B cell (primary cell): ENCODE measurements at places on chromosomes 5 and 9. TPM values are rescaled to one million over a fixed set of nuclear protein-coding genes. Genes with fewer than 3 reads are reported as not detected.
A peak's percentile ranks its signal among the peaks of the same experiment; 100 is the strongest.

DNA sequence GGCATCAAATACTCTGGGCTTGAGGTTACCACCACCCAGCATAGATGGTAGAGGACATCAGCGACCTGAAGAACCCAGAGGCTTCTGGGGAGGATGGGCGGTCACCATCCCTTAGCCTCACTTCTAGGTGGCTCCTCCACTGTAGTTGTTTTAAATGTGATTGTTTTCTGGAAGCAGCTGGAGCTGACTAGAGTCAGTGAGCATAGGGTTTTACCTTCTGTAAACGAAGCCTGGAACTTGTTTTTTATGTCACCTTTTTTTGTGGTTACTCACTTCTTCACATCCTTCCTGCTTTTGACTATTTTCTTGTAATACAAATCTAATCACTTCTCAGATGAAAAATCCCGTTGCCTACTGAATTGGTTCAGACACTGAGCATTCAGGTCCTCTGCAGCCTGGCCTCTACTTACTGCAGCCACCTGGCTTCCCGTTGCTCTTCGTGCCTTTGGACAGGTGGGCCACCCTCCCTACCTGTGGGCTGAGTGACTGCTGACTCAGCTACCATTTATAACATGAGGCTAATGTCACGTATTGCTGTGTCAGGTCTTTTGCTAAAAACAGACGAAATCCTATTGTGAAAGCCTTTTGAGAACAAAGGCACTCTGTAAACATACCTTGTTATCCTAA, 167.8 kb downstream of the MAN2A1 start:
- no peaks in the 10 kb centered on the region for H3K4me1 ChIP-seq
- no peaks in the 10 kb centered on the region for H3K27me3 ChIP-seq
- no peak for DNase-seq

GRCh38 chr5:156706631-156707030, 143.5 kb upstream of the PPP1R2B start:
- no peaks in the 10 kb centered on the region for H3K4me1 ChIP-seq
- no peaks in the 10 kb centered on the region for H3K36me3 ChIP-seq
- H3K27me3 ChIP-seq: no peaks in the 10 kb centered on the region
- no peak overlapping the region for H3K27ac ChIP-seq

- H3K36me3 ChIP-seq: no peaks in the 10 kb centered on the region
- no peaks in the 10 kb centered on the region for H3K4me1 ChIP-seq
- no peak overlapping the region for H3K27ac ChIP-seq
- DNase-seq: no peak
- no peaks in the 10 kb centered on the region for H3K27me3 ChIP-seq
Measured at GRCh38 chr5:150241298-150242160, 48.0 kb downstream of the CAMK2A start.

- no peaks in the 10 kb centered on the region for H3K4me1 ChIP-seq
- DNase-seq: peak; percentile 83
- no peak overlapping the region for H3K27ac ChIP-seq
- H3K4me3 ChIP-seq: no peak overlapping the region
- H3K36me3 ChIP-seq: no peaks in the 10 kb centered on the region
- H3K27me3 ChIP-seq: no peaks in the 10 kb centered on the region
Measured at GRCh38 chr5:55936100-55936693, 58.6 kb downstream of the IL6ST start.

GRCh38 chr9:99105152-99106043, 485 bp downstream of the TGFBR1 start:
- peak overlapping the region; percentile 74 for H3K27ac ChIP-seq
- no peaks in the 10 kb centered on the region for H3K36me3 ChIP-seq
- peaks cover 48% of the 10 kb centered on the region for H3K4me1 ChIP-seq
- H3K27me3 ChIP-seq: no peaks in the 10 kb centered on the region

The ASPN gene
- total RNA-seq: not detected in 2 replicates

The THBS4 gene
- 0.57 and 0.80 TPM in 2 replicates for total RNA-seq

The SREK1 gene
- total RNA-seq: 116 and 117 TPM in 2 replicates
